BJ (cell line): ENCODE measurements at places on chromosomes 12 and 14.

GRCh38 chr12:28550757-28551704 lies 360.8 kb downstream of the CCDC91 start:
- no peak for DNase-seq

- DNase-seq = no peak
Measured at GRCh38 chr14:74864198-74864597, 11.7 kb downstream of the PROX2 start.

DNA sequence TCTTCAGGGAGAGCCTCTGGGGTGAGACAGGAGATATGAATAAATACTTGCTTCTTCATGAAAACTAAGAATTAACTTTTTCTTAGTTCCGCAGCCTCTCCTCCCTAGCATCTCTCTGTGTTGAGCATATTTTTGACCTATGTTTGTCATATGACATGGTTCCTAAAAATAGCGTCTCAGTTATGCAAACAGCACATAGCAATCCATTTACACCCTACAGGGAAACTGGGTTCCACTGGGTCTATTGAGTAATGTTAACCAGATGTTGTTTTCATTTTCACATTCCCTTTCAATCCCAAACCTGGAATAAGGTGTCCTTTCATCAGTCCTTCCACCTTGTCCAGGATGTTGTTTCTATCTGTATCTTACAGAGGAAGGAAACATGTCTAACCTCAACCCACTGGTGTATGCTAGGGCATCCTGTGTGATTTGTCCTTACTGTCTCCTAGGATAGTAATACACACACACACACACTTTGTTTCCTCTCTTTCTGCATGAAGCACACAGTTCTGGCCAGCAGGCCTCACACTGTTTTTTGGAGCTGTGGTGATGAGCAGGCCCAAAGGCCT lies 1543.5 kb downstream of the AACS start:
- DNase-seq = no peak

DNA sequence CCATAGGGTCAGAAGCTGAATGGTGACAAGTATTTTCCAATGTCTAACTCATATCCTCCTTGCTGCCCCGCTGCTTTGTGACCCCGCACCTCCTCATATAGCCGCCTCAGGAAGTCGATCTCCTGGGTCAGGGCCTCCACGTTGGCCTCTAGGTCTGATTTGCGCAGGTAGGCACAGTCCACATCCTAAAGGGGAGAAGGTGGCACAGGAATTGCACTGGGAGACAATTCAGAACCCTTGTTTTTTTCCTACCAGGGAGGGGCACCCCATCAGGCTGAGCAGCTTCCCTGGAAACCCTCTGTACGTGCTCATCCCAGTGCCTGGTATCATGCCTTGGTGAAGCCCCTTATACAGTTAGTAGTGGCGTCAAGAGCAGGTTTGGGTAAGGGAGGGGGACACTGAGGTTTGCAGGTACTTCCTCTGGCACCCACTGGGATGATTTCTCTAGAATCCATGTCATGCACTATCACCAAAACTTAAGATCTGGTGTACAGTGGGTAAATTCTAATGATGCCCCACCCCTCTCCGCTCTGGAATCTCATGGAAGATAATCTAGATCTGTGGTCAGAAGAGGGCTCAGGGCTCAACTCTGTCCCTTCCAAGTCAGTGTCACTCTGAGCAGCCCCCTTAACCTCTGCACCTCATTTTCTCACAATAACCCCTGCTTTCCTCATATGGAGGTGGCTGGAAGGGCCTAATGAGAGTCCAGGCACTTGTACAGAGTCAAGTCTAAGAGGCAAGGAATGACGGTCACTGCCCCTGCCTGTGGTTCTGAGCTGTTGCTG lies 20.1 kb upstream of the KRT86 start:
- no peak for DNase-seq

DNA sequence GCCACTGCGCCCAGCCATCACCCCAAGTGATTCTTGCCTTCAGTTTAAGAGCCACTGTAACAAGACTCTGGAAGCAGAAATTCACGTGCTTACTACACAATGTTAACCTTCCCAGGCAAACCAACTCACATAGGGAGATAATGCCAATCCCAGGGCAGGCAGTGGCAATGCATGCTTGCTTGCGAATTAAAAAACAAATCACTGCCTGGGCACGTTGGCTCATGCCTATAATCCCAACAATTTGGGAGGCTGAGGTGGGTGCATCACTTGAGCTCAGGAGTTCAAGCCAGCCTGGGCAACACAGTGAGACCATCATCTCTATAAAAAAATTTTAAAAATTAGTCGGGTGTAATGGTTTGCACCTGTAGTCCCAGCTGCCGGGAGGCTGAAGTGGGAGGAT lies 37.8 kb upstream of the P2RX4 start:
- DNase-seq = no peak

DNA sequence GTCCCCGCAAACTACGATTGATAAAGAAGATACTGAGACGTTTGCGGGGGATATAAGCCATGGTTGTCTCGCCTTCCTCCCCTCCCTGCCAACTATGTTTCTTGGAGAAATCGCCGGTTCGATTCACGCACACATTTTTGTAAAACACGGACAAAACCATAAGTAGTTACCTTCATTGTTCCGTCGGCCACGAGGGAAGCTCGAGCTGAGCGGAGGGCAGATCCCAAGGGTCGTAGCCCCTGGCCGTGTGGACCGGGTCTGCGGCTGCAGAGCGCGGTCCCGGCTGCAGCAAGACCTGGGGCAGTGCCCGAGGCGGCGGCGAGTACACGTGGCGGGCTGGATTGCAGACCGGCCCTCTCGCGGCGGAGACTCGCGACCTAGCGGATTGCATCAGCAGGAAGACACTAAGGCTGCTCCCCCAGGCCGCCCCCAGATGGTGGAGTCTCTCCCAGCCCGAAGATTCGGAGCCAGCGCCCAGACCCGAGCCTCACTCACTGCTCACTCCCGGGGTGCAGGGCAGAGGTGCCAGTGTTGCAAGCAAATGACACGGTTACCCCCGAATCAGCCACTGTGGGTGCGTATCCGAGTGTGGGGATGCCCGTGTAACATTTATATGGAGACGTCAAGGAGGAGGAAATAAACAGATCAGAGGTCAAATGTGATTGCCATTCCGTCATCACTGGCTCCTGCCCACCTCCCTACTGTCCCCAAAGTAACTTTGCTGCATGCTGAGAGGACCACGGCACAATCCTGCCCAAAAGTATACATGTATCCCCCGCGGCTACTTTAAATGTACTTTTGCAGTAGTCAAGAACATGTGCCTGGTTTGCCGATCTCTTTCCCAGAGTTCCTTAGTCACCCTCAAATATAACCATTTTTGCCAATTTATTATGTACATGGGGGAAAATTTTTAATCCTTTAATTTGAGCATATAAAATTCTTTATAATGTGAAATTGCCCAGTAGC lies at the start of gene BCAT1:
BCAT1 (minus strand) TSS at position 345 of the 966 bp plus-strand sequence; CDS start at position 176, 169 bp downstream.
- no peak for DNase-seq

DNA sequence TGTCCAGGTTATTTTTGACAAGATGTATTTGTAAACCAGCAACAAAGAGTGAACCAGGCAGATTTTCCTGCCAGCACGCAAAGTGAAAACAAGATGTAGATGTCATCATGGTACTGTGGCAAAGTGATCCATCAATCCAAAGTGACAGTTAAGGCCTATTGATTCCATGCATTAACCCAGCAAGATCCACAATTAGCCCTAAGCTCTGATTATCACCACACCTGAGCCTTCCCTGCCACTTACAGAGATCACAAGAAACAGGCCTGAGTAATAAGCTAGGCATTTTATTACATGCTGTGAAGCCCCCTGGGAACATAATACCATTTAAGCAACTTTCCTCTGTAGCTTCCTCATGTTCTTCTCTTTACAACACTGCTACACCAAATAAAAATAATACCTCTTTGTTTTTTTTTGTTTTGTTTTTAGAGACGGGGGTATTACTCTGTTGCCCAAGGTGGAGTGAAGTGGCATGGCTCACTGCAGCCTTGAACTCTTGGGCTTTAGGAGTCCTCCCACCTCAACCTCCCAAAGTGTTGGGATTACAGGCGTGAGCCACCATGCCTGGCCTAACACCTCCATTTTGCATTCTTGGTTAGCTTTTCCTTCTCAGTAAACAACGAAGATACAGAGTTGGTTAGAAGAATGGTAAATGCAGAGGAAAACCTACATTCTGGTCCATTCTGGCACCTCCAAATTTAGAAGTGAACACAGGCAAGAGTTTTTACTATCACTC lies 85.5 kb downstream of the STON2 start:
- DNase-seq = no peak

DNA sequence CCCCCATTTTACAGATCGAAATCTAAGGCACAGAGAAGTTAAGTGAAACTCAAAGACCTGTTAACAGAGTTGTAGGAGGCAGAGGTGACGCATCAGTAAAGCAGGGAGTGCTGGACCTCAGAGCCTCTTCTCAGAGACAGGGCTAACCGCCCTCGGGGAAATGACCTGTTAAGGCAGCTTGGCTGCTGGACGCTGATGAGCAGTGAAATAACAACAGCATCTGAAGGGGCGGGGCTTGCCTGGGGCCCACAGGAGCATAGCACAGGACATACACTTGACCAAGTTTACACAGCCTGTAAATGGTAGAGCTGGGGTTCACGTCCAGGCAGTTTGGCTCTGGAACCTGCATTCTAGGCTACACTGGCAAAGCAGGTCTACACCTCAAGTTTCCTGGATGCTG lies 39.3 kb downstream of the LRTM2 start:
- DNase-seq = no peak

DNA sequence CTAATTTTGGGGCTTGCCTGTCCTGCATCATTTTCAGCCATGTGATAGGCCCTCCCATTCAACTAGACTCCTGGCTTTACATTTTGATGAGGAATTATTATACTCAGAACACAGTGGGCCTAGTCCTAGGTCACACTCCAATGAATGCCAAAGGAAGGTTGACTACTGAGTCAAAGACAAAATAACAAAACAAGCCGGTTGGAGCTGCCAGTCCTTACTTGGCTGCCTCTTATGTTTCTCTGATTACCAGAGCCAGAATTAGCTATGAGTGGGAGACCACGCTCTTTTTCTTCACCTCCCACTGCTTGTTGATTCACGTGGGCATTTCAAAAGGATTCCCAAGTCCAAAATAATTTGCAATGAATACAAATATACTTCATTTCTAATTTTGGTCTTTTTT lies 78.1 kb upstream of the USP44 start:
- no peak for DNase-seq

DNA sequence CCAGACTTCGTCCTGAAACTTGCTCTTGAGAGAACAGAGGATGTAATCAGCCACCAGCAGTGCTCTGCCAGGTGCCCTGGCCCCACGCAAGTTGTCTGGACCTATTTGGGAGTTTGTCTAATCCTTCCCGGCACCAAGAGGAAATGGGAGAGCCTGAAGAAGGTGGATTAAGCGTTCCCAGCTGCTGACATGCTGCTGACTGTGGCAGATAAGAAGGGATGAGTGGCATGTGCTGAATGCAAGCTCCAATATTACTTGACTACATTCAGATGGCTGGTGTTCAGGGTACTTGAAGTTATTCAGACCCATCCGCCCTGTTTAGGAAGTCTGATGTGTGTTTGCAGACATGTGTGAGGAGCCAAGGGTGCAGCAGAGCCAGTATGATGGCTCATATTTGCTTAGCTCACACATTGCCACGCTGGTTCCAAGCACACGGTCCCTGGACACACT lies 440.6 kb upstream of the CCDC196 start:
- no peak for DNase-seq

- DNase-seq = no peak
Measured at GRCh38 chr14:106372870-106373652, 846.7 kb downstream of the TMEM121 start.

DNA sequence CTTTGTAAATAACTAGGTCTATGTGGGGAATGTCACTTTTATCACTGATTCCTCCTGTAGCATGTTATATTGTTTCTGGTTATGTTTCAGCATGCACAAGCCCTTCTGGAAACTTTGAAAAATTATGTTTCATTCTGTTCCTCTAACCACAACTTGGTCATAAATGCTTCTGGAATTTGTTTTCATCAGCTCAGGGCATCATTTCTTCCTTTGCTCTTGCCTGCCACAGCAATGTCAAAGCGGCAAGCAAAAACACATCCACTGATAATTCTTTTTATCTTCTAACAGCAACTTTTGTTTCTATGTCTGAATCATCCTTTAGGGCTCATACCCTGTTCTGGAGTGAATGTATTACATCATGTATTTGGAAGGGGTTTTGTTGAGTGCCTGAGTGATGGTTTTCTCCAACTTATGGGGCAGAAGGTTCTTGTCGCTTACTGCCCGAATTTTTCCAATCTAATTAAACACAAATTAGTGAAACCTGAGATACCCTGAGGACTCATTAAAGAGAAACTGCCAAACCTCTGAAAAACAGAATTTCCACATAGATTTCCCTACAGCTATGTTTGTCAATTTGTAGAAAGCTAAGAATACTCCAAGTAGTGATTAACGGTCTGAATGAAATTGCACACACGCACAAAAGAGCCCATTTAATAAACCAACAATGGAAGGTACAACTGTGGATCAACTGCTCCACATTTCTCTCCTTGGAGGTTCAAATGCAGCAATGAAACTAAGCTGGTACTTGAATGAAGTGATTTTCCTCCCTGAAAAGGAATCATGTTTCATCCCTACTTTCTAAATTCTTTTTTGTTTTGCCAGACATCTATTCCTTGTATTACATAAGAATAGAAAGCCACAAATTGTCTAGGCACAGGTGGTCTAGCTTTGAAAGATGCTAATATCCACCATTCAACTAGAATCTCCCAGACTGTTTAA lies 173.5 kb upstream of the KRR1 start:
- DNase-seq = peak; percentile 39

- DNase-seq = no peak
Measured at GRCh38 chr12:116650062-116650461, 87.8 kb downstream of the SPRING1 start.

- DNase-seq = no peak
Measured at GRCh38 chr12:110124269-110124995, at the start of gene IFT81. Gene IFT81 (plus strand): TSS chr12:110124357. CDS start chr12:110127381, 3,024 bp downstream.

DNA sequence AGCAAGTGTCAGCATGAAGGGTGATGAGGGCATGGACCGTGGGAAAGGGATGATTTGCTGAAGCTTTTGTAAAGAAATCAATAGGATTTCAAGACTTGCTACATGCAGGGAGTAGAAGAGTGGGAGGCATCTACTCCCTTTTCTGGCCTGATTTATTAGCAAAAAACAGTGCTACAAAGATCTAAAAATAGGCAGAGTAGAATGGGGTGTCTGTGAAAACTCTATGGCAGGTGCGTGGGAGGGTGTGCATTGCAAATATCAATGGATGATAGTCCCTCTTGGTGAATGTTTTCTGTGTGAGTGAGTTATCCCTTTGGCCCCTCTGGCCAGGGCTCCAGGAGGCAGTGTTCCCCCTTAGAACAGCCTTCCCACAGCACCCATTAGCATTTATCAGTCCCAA lies 139.0 kb downstream of the SMOC1 start:
- no peak for DNase-seq

GRCh38 chr14:78154827-78155226 lies 15.3 kb upstream of the NRXN3 start:
- no peak for DNase-seq

GRCh38 chr12:56521209-56521589 lies 421 bp upstream of the RBMS2 start:
- DNase-seq = no peak
